ENCODE measurements at places on chromosomes 5 and 9.
A peak's percentile ranks its signal among the peaks of the same experiment; 100 is the strongest.

- DNase-seq, result no peak
Measured at GRCh38 chr9:13932528-13933267, 381.2 kb downstream of the NFIB start.

DNA sequence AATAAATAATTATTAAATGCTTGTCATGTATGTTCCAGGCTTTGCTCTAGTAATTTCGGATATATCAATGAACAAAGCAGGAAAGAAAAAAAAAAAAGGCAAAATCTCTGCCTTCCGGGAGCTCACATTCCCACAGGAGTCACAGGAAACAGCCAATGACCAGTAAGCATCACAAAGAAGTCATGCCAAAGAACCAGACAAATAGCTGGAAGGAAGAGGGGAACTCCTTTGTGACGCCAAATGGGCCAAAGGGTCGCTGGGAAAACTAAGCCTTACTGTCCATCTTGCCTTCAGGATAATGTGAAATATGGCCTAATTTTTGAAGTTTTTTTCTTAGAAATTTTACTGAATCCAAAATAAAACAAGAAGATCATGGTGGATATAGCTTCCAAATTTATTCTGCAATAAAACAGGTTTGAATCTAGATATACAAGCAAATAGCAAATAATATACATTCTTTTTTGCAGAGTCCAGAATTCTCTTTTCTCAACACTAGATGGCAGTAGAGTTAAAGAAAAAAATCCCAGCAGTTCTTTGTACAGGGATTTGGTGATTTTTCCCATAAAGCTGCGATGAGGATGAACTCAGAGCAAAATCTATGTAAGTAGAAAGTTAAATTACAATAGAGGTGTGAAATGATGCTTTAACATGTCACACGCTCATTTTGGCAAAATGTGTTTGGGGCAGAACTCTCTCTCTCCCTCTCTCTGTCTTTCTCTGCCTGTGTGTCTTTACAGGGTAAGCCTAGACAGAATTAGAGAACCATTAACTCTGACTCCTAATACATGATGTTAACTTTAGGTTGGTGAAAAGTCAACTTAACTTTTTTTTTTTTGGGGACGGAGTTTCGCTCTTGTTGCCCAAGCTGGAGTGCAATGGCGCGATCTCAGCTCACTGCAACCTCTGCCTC, 60.0 kb upstream of the TUT7 start:
- no peak for DNase-seq

DNA sequence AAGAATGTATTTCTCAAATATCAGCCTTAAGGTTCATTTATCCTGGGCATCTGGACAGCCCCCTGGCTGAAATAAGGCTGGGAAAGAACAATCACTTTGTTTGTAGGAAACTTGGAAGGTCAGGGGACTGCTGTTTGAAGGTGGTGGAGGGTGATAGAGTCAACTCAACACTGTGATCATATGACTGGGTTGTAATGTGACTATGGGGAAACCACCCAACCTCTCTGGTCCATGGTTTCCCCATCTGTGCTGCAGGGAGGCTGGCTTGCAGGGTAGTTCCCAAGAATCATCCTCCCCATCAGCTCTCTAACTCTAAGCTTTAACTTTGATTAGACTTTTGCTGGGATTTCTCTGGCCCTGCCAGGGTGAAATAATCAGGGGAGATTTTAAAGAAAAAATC, 10.0 kb downstream of the INSYN2B start:
- DNase-seq, result no peak

GRCh38 chr5:178196281-178196812, 8.0 kb upstream of the HNRNPAB start:
- no peak for DNase-seq

DNA sequence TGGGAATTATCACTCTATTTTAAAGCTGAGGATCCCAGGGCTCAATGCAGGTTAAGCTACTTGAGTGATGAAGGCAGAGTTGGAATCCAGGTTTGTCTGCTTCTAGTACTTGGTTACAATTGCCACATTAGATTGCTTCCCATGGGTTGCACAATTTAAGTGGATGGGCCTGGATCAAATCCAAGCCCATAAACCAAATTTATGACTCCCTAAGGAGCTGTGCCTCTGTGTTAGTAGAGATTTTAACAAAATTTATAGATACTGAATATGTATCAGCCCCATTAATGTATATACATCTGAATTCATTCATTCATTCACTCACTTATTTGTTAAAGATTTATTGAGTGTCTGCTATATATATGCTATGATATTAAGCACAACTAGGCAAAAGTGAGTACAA, 332.3 kb upstream of the KLF9 start:
- DNase-seq, result no peak

GRCh38 chr9:131270171-131271015, 5.9 kb downstream of the FAM78A start:
- DNase-seq, result peak; percentile 29

GRCh38 chr5:75677607-75678006, 39.6 kb downstream of the POC5 start:
- DNase-seq, result no peak

- no peak for DNase-seq
Measured at GRCh38 chr9:70390933-70391341, 23.5 kb downstream of the KLF9 start.

GRCh38 chr5:128341056-128341455, 197.0 kb downstream of the FBN2 start:
- no peak for DNase-seq
